H7 (cell line): ENCODE measurements at places on chromosomes 6 and 20. TPM values are rescaled to one million over a fixed set of nuclear protein-coding genes. Genes with fewer than 3 reads are reported as not detected.

The CD24 gene
- total RNA-seq = 1,059 and 1,266 TPM in 2 replicates

The LAMP5 gene
- 0.78 and 1.4 TPM in 2 replicates for total RNA-seq

The RIPOR3 gene
- total RNA-seq = 1.1 and 4.2 TPM in 2 replicates

The SYTL3 gene
- 0.74 and 1.2 TPM in 2 replicates for total RNA-seq

The SLC52A3 gene
- 33.8 and 49.4 TPM in 2 replicates for total RNA-seq

The CCN6 gene
- not detected in 2 replicates for total RNA-seq

The LINC00237 gene
- total RNA-seq = 3.7 and 5.4 TPM in 2 replicates

The EMILIN3 gene
- 6.2 and 7.9 TPM in 2 replicates for total RNA-seq

The SYNGAP1 gene
- 8.3 and 13.4 TPM in 2 replicates for total RNA-seq

The TAAR8 gene
- not detected in 2 replicates for total RNA-seq

The COX4I2 gene
- 0.21 TPM in 1 of 2 replicates, not detected in the other for total RNA-seq

The CDK19 gene
- 2.3 and 5.2 TPM in 2 replicates for total RNA-seq

The THBS2 gene
- 12.7 and 13.3 TPM in 2 replicates for total RNA-seq
